CD4-positive, alpha-beta T cell treated with Interleukin-21 for 1 hour (primary cell): ENCODE measurements at places on chromosomes 2 and 18.

GRCh38 chr2:29841386-29842004 lies 79.9 kb downstream of the ALK start:
- peak; percentile 28 for DNase-seq

- no peak for DNase-seq
These were observed 257.3 kb downstream of the NBAS start for GRCh38 chr2:15303874-15304273.

DNA sequence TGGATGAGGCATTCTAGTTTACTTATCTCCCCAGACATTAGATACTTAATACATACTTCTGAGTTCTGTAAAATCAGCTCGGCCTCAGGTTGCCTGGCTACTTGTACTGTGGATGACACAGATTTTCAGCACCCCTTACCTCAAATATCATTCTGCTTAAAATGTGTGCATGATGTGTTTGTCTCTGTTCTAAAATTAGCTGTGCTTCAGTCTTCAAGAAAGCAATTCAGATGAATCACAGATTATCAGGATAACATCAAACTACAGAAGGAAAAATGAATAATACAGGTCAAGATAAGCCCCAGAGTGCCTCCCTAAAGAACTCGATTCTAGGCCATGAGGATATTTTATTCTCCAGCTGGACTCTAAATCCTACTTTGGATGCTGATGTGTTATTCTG lies 21.3 kb upstream of the MAPRE2 start:
- no peak for DNase-seq

- DNase-seq: no peak
These were observed 34.5 kb upstream of the AFF3 start for GRCh38 chr2:100176925-100177324.

DNA sequence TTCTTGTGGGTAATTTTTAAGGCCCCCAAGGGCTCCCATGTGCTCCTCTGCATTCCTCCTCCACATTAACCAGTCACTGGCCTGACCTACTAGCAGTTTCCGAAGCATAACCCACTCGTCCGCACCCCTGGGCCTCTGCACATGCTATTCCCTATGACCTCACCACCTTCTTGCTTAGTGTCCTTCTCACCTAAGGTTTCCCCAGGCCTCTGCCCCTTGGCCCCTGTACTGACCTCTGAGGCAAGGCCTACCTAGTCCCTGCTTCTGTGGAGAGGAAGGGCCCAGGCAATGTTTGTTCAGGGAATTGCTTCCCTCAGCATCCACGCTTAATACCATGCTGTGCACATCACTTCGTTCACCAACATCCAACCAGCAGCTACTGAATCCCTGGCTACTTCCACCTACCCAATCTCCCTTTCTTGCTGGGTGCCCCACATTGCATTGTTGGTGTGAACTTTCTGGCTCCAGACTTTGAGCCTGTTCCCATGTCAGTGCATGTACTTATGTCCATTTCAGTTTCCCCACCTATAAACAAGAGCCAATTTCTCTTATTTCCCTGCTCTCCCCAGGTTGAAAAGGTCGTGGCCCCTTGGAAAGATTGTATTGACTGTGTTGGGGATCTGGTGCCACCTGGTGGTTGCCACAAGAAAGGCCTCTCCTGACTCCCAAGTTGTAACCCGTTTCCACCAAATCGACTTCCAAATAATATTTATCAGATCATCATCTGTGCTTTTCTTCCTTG lies 19.2 kb upstream of the TMEM177 start:
- peak; percentile 30 for DNase-seq

DNA sequence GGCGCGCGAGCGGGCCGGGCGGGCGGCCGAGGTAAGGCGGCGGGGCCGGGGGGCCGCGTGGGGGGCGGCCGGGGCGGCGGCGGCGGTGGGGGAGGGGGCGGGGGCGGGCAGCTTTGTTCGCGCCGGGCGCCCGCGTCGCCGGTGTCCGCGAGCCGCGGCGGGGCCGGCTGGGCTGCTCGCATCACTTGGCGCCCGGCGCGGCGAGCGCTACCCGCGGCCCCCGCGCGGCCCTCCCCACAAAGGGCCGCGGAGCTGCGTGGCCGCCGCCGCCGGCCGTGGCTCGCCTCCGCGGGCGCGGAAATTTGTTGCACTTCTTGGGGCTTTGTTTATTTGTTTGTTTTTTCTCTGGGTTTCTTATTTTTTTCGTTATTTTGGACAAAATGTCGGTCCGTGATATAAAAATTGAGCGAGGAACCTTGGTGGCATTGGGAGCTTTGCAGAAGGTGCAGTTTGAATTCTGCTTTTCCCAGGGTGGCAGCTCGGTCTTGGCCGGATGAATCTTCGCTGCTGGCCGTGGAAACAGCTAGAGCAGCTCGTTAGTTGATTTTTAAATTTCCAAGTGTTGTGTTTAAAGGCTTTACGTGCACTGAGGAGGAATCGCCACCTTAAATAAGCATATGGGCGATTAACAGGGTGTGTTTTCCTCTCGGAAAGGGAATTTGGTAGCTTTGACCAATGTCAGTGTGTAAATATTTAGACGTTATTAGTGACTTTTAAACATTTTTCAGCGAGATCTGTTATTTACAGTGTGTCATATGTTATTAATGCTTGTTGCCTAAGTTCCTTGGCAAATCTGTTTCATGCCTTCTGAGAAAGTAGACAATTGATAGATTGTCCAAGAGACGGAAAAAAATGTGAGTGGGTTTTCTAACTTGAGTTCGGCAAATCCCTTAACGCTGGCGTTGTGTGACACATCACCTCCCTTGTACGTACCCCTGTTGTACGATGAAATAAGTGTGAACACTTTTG lies 822 bp downstream of the UBE2E3 start:
- DNase-seq: peak; percentile 23

GRCh38 chr2:63712748-63713147 lies 124.0 kb downstream of the MDH1 start:
- no peak for DNase-seq

GRCh38 chr2:70241340-70241739 lies 7.1 kb downstream of the TIA1 start:
- DNase-seq: no peak

DNA sequence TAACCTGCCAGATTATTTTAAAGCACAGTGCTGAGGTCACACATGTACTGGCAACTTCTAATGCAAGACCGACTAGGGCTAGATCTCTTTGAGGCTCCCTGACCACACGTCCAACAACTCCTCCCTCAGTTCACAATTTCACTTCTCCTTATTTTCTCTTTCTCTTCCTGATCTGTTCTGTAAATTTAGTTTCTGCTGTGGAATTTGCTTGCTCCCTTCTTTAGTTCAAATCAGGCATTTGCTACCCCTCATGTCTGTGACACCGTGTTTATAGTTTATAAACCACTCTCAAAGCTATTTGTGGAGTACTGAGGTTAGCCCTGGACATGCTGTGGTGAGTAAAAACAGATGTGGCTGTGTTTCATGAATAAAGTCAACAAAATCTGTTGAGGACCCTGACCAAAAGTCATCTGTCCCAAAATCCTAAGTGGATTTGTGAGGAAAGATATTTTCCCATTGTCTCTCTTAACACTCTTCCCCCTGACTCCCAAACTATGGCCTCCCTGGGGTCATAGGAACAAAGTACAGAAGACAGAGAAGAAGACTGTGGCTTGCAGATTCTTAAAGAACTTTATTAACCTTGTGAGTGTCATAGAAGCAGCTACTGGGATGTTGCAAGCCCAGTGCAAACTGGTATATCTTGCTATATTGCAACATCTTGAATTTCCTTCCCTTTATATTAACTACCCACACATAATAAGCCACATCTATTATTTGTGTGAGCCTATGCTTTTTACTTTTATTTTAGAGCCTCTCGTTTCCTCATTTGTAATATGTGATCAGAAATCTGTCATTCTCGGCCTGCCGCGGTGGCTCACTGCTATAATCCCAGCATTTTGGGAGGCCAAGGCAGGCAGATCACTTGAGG lies 3.5 kb upstream of the NAGK start:
- DNase-seq: peak; percentile 13

GRCh38 chr2:69781321-69782248 lies 39.7 kb downstream of the ANXA4 start:
- no peak for DNase-seq

- peak; percentile 37 for DNase-seq
These were observed 19.5 kb downstream of the BCL2 start for GRCh38 chr18:63299837-63300745.

DNA sequence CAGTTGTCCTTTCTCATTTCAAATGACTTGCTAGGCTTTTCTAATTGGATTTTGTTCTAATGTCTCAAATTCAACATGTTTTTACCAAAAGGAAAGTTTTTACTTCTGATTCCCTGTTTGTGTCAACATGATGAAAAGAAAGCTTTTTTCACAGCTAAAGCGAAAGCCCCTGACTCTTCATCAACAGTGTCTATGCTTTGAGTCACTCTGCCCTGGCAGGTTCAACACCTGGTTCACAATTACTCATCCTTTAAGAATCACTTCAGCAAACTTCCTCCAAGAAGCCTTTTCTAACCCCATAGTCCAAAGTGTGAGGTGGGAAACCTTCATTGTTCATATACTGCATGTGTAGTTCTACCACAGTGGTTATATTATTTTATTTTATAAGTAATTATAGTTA lies 7.6 kb upstream of the DSG2 start:
- DNase-seq: no peak

- no peak for DNase-seq
These were observed 63.5 kb downstream of the CDH2 start for GRCh38 chr18:28113271-28114029.

DNA sequence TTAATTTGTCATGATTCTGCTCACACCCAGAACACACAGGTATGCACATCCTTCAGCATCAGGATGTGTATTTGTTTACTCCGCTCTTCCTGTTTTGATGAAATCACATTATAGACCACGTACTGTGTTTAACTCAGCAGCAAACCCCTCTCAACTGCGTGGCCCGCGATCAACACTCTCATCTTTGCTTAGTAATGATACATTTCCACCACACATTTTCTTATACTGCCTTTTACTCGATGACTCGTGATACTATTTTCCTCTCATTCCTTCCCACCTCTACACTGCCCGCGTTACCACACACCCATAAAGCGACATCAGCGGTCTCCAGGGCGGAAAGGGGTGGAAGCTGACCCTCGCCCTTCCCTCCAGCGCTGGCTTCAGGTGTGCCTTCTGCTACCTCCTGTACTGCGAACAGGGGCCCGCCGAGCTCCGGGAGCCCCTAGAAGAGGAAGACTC lies 1.3 kb downstream of the NETO1 start:
- no peak for DNase-seq

DNA sequence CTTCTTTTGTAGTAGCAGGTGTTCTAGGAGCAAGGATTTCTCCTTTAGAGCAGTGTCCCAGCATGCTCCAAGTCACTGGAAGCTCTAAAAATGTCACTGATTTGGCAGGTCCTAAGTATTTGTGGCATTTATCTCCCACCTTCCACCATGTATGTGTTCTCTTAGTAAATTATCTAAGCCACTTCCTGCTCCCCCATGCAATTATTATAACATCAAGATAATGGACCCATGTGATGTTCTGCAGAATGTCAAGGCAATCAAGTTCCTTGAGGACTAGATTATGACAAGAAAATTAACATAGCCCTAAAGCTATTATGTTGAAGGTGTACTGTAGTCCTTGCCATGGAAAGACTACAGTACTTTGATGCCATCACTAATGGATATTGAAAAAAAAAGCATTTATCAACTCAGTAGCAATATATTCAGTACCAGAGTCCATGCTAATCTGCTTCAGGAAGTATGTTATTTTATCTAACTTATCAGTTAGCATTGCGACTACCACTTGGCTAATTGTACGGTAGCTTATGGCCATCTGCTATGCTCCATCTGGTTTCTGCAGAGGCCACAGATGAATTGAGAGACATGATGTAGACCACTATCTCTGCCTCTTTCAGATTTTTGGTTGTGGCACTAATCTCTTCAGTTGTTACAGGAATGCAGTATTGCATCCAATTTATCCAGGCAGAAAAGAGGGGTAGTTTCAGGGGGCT lies 56.7 kb downstream of the GPR39 start:
- DNase-seq: no peak

- DNase-seq: peak; percentile 74
These were observed 2.9 kb upstream of the CASP8 start for GRCh38 chr2:201257381-201257955.

DNA sequence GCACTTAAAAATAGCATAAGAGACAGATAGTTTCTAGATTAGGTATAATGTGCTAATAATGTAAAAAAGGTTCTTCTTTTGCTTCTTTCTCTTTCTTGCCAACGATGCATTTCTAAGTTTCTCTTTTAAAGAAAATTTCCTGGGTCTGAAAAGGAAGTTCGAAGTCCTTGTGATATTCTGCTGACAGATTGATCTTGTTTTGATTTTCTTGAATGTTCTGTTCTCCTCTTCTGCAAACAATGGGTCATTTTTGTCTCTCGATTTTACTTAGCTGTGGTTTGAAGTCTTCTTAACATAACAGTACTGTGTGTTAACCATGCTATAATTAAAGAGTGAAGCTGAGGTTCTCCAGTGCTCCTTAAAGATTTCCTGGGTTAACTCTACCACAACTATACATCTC lies 61.1 kb upstream of the ACYP2 start:
- no peak for DNase-seq

DNA sequence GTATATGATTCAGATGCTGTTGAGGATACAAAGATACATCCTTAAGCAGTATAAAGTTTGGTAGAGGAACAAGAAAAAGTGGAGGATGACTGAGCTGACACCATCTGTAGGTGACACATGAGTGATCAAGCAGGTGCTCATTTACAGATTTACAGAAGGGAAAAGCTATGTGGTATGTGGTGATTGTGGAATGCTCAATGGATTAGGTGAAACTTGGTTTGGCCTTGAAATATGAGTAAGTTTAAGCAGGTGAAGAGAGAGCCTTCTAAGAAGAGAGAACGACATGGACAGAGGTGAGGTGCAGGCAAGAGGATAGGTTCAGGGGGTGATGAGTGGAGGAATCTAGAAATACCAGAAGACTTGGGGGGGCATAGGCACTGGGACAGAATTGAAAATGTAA lies 5.9 kb downstream of the ASXL3 start:
- no peak for DNase-seq

GRCh38 chr18:50928551-50928950 lies 39.3 kb upstream of the ELAC1 start:
- DNase-seq: no peak

DNA sequence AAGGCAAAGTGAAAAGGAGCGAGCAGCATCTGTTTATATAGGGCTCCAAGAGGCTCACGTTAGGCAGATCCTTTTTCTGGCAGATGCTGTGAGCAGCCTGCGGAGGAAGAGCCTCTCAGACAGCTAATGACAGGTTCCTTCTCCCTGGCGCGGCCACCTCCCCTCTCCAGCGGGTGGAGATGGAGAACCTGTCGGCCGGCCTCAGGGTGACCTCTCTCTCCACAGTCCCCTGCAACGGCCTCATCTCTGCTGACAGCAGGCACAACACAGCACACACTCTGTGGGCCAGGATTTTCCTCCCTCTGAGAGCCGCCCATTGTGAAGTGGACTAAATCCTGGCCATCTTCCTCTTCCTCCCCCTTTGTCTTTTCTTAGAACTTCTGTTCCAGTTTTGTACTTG lies 119.8 kb downstream of the PRKCE start:
- DNase-seq: peak; percentile 17

- no peak for DNase-seq
These were observed 387.6 kb upstream of the TNP1 start for GRCh38 chr2:217247476-217247875.

DNA sequence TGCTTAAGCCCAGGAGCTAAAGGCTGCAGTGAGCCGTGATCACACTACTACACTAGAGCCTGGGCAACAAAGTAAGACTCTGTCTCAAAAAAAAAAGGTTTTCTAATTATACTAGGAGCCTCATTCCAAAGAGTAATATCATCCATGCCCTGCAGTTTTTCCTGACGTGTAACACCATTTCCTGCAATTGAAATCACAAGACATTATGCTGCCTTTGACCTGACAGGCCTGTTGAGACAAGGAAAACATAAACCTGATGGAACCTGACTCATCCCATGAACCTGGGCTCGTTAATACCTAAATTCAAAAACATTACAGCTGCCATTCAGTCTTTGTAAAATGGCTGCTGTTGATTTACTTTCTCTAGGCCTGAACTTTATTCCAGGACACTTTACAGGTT lies 58.7 kb upstream of the PEX13 start:
- DNase-seq: no peak
